MG63 (cell line): ENCODE measurements at places on chromosomes 11 and 22. TPM values are rescaled to one million over a fixed set of nuclear protein-coding genes. Genes with fewer than 3 reads are reported as not detected.

Gene ANGPTL5
- 0.10 TPM in 1 of 2 replicates, not detected in the other for total RNA-seq

DNA sequence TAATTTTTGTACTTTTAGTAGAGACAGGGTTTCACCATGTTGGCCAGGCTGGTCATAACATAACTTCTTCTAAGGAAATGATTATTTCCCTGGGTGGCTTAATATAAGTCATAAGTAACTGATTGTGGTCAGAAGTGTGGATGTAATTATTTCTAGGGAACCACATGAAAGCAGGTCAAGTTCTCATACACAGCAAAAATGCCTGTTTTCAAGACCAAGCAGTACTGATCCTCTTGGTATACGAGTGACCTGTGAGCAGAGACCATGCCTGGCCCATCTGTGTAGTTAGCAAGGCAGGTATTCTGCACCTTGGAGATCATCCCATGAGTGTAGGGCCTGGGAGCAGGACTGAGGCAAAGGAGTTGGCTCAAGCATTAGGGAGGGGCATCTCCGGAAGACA lies 32.5 kb upstream of the NUCB2 start:
- DNase-seq = no peak

DNA sequence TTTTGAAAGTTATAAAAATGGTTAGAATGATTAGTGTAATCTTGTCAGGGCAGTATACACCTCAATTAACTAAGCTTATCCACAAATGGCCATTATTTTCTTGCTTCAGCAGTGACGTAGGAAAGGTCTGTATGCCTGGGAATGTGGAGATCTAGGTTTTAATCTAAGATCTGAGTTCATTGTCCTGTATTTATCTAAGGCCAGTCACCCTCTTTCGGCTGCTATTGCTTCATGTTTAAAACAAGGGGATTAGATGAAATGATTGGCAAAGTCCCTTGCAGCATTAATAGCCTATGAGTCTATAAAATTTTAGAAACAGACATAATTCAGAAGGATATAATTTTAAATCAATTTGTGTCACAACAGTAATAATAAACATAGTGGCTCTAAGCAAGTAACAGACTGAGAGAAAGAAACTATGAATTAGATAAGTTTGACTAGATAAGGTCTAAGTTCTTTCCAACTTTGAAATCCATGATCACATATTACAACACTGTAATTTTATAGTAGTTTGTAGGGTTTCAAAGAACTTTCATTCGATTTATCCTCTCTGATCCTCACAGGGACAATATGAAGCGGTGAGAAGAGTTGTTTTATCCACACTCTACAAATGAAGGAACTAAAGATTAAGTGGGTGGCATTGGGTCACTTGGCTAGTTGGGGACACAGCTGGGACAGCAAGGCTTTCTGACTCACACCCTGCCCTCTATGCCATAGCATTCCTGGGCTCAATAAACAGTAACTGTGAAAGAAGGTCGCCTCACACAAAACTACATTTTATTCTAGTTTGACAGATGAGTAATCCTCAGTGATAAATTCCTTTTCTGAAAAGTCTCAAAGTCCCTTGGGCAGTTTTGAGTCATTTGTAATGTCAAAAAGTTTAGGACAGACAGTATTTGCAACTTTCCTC lies 60.6 kb upstream of the RDX start:
- no peak for DNase-seq

Gene SAA1
- total RNA-seq = not detected in 2 replicates

DNA sequence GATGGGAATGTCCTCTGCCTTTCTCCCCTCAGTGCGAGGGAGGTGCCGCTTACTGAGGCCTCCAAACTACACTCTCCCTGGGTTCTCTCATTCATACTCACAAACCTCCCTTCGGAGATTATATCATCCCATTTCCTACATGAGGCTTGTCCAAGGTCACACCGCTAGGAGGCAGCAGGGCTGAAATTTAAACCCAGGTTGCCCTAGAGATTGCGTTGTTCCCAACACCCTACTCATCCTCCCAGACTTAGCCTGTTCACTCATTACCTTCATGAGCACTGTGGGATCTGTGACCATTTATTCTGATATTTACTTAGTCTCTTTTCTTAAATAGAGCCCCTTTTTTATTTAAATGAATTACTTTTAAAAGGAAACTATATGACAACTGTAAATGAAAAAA lies 31.1 kb downstream of the SDHAF2 start:
- DNase-seq = no peak

Gene SERHL2
- 0.20 and 1.9 TPM in 2 replicates for total RNA-seq

Gene UQCC3
- total RNA-seq = 16.4 and 22.2 TPM in 2 replicates

Gene RFPL2
- not detected in 2 replicates for total RNA-seq

DNA sequence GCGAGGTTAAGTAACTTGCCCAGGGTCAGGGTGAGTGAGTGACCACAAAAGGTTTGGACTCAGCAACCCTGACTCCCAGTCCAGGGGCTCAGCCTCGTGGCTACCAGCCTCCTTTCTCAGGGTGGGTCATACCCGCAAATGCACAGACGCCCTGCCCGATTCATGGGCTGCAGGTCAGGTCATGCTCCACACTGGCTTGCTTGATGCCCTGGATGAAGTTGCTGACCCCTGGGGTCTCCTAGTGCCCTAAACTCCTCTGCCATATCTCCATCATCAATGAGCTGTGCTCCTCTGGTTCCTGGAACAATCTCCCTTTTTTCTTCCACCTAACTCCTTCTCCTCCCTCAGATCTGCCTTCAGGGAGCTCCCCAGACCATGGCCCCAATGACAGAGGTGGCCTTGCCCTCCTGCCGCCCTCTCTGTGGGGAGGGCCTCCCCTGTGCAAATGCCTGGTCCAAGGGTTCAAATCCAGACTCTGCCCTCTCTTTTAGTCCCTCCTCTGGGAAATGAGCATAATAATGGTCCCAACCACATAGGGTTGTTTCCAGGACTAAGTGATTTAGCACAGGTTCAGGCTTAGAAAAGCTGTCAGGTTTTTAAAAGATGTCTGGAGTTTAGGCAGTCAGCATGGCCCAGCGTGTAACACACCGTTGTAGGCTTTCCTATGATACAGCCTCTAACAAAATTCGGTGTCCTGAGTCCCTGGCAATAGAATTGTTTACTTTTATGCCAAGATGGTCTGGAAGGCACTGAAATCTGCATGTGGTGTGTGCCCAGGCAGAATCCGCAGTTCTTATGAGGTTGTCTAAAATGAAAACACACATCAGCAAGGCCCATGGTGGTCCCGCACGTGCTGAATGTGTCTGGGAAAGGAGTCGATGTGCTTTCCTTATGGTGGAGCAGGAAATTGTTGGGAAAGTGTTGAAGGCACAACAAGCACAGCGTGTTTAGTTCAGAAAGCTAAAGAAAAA lies 63.6 kb downstream of the CD82 start:
- DNase-seq = no peak

DNA sequence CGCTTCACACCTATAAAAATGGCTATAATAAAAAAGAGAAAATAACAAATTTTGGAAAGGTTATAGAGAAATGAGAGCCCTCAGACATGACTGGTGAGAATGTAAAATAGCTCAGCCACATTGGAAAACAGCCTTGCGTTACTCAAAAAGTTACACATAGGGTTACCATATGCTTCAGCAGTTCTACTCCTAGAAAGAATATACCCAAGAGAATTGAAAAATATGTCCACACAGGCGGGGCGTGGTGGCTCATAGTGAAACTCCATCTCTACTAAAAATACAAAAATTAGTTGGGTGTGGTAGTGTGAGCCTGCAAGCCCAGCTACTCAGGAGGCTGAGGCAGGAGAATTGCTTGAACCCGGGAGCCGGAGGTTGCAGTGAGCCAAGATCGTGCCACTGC lies 7.6 kb upstream of the JHY start:
- DNase-seq = no peak

Gene BIK
- 0.10 TPM in 1 of 2 replicates, not detected in the other for total RNA-seq

DNA sequence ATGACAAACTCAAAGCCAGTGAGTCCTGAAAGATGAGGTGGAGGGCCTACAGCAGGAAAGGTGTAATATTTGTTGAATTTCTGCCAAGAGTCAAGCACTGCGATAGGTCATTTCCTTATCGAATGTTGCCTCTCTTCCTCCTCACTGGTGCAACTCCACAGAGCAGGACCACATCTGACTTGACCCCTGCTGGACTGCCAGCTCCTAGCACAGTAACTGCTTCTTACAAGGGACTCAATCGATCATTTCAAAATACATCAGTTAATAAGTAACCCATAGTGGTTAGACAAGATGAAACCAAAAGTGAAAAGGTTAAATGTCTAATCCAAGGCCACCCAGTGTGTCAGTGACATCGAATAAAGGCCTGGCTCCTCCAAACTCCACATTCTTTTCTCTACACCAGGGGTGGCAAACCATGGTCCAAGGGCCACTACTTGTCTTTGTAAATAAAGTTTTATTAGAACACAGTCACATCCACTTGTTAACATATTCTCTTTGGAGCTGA lies 98.5 kb upstream of the CSNK2A3 start:
- no peak for DNase-seq

DNA sequence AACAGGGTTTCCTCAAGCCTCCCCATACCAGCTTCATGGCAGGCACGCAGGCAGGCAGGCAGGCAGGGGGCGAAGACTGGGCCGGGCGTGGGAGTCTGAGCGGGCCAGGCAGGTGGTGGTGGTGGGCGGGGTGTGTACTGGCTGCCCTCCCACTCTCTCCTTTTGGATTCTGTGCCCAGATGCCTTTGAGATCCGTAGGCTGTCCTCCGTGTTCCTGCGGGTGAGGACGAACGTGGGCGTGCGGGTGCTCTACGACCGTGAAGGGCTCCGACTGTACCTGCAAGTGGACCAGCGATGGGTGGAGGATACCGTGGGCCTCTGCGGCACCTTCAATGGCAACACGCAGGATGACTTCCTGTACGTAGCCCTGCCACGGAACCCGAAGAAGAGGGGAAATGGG lies 23.0 kb downstream of the OTOG start:
- DNase-seq = no peak

- no peak for DNase-seq
These were observed 892.4 kb downstream of the KCNA4 start for GRCh38 chr11:29124470-29124869.

DNA sequence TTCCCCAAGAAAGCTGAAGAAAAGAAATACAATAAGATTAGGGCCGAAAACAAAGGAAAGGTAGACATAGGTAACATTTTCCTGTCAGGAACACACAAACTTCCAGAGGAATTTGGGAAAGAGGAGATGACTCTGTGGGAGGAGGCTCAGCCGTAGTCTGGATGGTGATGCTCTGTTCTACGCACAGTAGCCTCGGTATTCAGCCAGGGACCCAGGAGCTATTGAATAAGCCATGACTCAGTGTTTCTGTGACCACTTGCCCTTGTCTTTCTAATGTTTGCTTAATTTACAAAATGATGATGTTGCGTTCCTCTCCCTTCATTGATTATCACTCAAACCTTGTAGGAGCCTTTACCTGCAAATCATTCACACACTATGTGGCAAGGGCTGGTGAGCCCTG lies 745.0 kb downstream of the NTM start:
- no peak for DNase-seq

DNA sequence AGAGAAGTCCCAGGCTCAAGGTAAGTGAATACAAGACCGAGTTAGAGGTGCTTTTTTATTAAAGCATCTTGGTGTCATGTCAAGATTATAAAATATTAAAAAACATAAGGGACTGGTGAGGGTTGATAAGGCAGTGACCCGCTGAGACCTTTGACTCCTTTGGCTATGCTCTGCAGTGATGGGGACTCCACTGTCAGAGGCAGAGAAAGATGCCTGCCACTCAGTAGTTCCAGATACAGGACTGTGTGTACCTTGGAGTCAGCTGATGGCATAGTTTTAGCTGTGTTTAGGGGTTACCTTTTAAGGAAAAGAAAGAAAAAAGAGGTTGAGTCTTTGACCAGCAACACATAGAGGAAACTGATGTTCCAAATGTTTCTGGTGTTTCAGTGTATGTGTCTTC lies 40.8 kb downstream of the SHISA8 start:
- no peak for DNase-seq

Gene MRGPRX3
- total RNA-seq = not detected in 2 replicates

Gene PTPRCAP
- not detected in 2 replicates for total RNA-seq

DNA sequence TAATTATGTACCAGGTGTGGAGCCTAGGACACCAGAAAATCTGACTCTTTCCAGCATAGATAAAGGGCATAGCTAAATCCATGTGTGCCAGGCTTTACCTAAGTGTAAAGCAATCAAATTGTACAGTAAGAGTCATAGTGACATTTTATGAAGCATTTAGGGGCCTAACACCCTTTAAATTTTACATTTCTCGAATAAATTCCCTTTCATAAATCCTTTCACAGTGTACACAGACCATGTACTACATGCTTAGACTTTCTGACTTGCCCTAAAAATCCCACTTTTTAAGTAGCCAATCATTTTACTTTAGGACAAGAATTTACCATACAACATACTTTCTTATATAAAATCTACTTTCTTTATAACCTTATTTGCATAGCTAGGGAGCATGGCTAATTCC lies 727.6 kb upstream of the LUZP2 start:
- no peak for DNase-seq

GRCh38 chr11:34656062-34656720 lies 35.3 kb downstream of the EHF start:
- no peak for DNase-seq

Gene MMP7
- not detected in 2 replicates for total RNA-seq

GRCh38 chr11:19890308-19890707 lies 177.7 kb downstream of the NAV2 start:
- DNase-seq = peak; percentile 51

- no peak for DNase-seq
These were observed 450.5 kb upstream of the DDI1 start for GRCh38 chr11:103585911-103586310.

- no peak for DNase-seq
These were observed 337.0 kb downstream of the BRD1 start for GRCh38 chr22:49490692-49491091.

Gene GNB1L
- 10.3 and 25.2 TPM in 2 replicates for total RNA-seq

- DNase-seq = no peak
These were observed 6.2 kb downstream of the ZP1 start for GRCh38 chr11:60873533-60873932.

Gene TMEM191B
- not detected in 2 replicates for total RNA-seq

DNA sequence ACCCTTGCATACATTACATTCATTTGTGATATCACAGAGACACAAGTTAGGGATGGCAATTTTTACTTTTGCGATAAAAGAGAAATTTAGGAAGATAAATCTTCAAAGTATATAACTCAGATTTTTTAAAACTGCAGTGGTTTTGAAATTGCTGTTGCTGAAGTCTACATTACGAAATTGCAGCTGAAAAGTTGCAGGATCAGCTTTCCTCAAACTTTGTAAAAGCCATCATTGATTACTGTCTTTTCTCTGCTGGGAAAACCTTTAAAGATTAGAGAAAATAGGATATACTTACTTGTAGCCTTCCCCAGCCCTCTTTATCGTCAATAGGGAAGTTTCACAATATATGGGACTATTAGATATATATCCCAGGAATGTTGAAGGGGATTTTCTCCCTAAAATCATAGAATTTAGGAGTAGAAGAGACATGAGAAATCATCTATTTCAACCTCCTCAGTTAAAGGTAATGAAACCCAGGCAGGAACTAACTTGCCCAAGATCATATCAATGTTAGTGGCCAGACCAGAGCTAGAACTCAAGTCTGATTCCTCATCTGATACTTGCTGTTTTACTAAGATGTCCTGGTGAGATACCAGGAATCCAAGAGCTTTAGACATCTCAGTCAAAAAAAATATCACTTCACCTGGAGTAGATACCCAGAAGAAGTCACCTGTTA lies 10.4 kb upstream of the AGBL2 start:
- no peak for DNase-seq

- peak; percentile 20 for DNase-seq
These were observed at the start of gene PGR for GRCh38 chr11:101129203-101129943. Gene PGR, minus strand, starts transcription at chr11:101129813. Its CDS starts 743 bp downstream, at chr11:101129070.
